Mammary epithelial cell (primary cell): ENCODE measurements at places on chromosomes 12 and 14. TPM values are rescaled to one million over a fixed set of nuclear protein-coding genes. Genes with fewer than 3 reads are reported as not detected.

Gene TMEM30B
- 28.8 TPM for total RNA-seq

Gene SIX6
- not detected in 2 replicates for total RNA-seq

Gene SPSB2
- total RNA-seq, result 9.8 TPM

Gene PAH
- total RNA-seq, result 0.17 TPM

Gene FOXG1
- not detected for total RNA-seq

Gene SYT1
- 13.7 TPM for total RNA-seq

Gene FAM186B
- 0.33 TPM for total RNA-seq

Gene RDH12
- total RNA-seq, result not detected

Gene C3AR1
- total RNA-seq, result 0.42 TPM in 1 of 2 replicates, not detected in the other

Gene CMKLR1
- 0.33 TPM for total RNA-seq

Gene PIANP
- total RNA-seq, result not detected

Gene FKBP4
- 53.5 TPM for total RNA-seq

Gene VIPAS39
- total RNA-seq, result 25.7 TPM

Gene KRT2
- total RNA-seq, result not detected

Gene KRT85
- not detected in 2 replicates for total RNA-seq

Gene TBX3
- total RNA-seq, result 30.7 TPM

DNA sequence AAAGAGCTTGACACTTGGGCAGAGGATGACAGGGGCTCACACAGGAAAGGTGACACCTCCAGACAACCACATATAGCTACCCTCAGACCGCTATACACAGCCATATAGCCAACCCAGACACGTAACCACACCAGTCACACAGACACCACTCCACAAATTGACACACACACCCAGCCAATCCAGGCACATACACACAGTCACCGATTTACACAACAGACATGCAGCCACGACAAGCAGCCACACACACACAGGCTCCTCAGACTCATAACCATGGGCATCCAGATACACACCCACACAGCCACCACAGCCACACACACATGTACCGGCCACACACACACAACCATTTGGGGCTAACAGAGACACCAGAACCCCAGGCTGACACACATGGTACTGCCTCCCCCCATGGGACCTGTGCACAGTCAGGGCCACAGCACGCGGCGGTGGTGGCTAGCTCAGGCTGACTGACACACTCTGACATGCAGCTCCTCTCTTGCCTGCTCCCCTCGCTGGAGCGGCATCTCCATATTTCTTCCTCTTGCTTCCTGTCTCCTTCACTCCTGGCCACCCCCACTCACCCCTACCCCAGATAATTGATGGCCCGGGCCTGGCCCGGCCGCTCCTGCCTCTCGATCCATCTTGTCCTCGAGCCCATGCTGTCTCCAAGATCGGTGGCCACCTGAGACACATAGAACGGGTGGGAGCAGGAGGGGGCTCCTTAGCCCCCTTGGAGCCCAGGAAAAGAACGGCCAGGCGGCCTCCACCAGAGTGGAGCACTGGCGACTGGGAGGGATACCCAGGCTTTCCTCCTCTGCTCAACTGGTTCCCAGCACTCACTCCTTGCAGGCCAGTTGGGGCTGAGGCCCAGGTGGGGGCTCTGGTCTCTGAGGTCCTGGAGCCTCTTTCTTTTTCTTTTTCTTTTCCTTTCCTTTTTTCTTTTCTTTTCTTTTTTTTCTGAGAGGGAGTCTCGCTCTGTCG lies 6.0 kb upstream of the SHMT2 start:
- DNase-seq, result no peak

GRCh38 chr12:7555752-7556151 lies 52.2 kb upstream of the CD163 start:
- DNase-seq, result peak; percentile 39

GRCh38 chr12:100936661-100937060 lies 142.1 kb downstream of the ANO4 start:
- no peak for DNase-seq

GRCh38 chr12:116142936-116143898 lies 134.3 kb downstream of the MED13L start:
- DNase-seq, result peak; percentile 75

GRCh38 chr14:97395068-97395467 lies 597.9 kb downstream of the VRK1 start:
- DNase-seq, result no peak

GRCh38 chr14:29911810-29912209 lies 15.8 kb downstream of the PRKD1 start:
- DNase-seq, result no peak

- DNase-seq, result no peak
Observed at GRCh38 chr14:21018286-21018685, 6.6 kb downstream of the NDRG2 start.

- no peak for DNase-seq
Observed at GRCh38 chr12:47123730-47124129, 44.0 kb upstream of the AMIGO2 start.

DNA sequence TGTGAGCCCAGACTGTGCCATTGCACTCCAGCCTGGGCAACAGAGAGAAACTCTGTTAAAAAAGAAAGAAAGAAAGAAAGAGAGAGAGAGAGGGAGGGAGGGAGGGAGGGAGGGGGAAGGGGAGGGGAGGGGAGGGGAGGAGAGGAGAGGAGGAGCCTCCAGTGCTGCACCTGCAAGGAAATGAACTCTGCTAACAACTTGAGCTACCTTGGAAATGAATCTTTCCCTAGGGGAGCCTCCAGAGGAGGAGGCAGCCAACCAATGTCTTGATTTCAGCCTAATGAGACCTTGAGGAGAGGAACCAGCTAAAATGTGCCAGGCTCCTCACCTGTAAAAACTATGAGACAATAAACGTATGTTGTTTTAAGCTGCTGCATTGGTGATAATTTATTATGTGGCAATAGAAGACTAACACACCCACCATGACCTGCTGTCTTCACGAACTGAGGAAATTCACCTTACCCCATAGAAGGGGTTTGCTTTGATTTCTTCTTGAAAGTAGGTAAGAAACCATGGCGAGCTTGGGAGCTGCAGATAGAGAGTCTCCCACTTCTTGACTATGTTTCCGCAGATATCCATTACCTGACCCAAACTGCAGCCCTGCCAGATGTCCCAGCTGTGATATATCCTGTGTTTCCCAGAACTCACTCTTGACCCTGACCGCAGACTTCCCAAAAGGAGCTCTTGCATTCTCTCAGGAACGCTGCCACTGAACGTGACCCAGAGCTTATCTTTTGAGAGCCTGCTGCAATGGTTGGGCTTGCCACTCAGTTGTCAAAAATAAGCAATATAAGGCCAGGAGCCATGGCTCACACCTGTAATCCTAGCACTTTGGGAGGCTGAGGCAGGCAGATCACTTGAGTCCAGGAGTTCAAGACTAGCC lies 31.5 kb upstream of the TMPO start:
- no peak for DNase-seq

GRCh38 chr12:133105620-133106019 lies 24.5 kb downstream of the ZNF891 start:
- no peak for DNase-seq

- DNase-seq, result peak; percentile 54
Observed at GRCh38 chr12:118357257-118358007, 15.3 kb downstream of the TAOK3 start.

GRCh38 chr12:54653025-54653424 lies 4.9 kb upstream of the DCD start:
- DNase-seq, result no peak

- no peak for DNase-seq
Observed at GRCh38 chr12:1793426-1794210, 26.7 kb upstream of the LRTM2 start.

DNA sequence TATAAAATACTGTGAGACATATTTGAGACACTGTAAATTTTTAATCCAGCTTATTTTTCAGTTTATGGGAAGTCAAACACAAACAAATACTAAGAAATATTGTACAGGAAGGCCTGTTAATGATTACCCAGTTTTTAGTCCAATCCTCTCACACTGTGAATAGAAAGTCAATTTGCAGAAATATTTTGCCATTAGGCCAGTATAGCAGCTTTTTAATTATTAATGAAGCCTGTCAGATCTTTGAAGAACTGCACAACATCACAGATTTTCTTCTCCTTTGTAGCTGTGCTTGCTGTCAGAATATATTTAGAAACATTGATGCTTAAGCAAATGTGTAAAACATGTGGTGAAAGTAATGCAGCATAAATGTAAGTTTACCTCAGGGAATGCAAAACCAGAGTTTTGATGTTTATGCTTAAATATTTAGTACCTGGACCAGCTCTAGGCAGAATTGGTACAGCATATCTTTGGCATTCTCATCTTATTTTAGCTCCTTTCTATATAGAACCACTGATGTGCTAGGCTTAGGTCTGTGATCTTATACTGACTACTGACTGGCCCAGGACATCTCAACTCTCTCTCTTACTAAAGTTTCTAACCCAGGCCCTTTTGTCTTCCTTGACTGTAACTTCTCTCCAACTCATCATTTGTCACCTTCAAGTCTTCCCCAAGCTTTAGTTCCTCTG lies 230.8 kb upstream of the NAV3 start:
- no peak for DNase-seq

DNA sequence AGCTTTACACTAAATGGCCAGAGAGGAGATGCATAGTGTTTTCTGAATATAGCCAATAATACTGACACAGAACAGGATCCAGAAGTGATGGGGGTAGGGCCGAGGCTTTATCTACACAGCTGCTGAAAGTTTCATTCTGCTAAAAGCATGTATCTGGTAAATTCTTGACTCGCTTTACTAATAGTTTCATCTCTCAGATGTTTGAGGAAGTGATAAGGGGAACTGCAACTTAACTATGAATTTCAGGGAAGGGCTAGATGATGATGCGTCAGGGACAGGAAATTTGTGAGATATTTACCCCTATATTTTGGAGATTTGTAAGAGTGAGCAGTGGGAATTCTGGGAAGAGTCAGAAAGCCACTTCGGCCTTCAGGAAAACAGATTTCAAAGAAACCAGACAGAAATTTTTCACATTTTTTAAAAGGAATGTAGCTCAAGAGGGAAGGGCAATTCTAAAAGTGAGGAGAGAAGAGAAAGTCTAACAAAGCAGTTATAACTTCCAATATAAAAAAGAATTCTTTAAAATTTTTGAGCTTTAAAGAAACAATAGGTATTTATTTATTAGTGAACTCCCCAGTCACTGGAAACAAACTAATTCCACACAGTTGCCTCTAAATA lies 243.1 kb downstream of the BCAT1 start:
- no peak for DNase-seq

GRCh38 chr14:73662487-73662943 lies 17.7 kb downstream of the DNAL1 start:
- peak; percentile 95 for DNase-seq

DNA sequence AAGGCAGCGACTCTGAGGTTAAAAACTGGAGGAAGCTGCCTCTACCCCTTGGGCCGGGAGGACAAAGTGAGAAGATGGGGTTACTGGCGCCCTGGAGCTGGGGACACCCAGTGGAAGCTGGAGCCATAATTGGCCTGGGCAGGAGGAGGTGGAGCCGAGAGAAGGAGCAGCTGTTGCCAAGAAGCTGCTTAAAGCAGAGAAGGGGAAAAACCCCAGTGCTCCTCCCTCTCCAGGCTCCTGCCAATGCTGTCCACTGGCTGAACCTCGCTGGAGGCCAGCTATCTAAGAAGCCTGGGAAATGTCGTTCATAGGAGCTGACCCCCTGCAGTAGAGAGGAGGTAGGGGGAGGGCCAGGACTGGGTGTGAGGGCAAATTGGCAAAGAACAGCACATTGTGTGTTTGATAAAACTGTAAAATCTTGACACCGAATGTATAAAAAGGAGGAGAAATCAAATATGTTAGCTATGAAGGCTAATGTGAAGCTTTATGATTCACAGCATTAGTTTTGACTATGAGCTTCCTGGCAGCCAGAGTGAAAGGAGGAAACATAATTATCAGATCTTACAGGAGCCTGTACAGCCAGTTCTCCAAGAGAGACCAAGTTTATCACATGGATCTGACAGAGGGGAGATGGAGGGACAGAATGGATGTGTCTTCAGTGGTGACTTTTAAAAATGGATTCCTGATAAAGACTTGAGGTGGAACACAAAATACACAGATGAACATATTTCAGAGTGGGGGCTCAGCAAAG lies 9.5 kb downstream of the HHIPL1 start:
- DNase-seq, result peak; percentile 43

GRCh38 chr14:36870776-36871175 lies 209.1 kb downstream of the PAX9 start:
- no peak for DNase-seq

DNA sequence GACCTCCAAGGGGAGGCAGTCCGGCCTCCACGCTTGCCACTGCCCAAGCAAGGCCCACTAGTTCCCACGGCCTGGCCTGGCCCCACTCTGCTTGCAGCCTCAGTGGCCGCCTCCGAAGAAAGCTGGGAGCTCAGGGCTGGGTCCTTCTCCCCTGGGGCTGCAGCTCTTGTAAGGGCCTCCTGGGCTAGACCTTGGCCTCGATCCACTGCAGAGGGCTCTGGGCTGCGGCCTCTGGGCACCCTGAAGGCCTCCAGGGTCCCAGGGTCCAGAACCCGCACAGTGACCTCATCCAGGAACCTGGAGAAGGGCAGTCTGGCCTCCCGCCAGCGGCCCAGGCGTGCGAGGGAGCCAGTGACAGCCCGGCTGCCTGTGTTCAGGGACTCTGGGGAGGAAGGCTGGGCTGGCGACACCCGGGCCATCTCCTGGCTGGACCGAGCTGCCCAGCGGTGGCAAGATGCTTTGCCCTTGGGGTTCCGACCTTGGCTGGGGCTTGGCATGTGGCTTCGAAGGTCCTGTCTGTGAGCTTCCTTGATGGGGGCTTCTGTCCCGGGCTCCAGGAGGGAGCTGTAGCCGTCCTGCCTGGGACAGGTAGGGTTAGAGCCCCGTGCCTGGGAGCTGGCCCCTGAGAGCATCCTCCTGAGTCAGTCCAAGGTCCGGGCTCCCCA lies 9.8 kb downstream of the BEGAIN start:
- no peak for DNase-seq

DNA sequence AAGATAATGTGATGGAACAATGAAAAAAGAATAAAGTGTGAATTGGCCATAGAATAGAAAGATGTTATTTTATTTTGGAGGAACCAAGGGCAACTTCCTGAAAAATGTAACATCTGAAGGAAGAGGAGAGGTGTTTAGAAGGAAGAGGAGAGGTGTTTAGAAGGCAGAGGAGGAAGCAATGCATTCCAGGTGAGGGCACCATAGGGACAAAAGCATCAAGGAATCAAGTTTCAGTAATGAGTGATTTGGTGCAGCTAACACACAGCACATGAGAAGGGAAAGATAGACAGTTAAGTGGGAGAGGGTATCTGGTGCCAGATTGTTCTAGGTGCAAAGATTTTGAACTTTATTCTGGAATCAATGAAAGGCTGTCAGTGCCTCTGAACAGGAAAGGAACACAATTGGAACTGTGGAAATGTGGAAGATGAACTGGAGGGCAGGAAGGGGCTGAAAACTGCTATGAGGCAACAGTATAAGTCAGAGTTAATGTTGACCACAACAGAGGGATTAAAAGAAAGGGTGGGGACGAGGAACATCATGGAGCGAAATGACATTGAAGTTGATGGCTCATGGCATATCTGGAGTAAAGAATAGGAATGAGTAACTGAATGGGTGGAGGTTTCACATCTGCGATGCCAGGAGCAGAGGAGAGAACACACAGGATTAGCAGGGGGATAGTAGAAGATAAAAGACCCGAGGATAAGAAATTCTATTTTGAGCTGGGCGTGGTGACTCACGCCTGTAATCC lies 326.6 kb downstream of the LRIG3 start:
- no peak for DNase-seq

GRCh38 chr12:4824380-4824779 lies 85.3 kb upstream of the KCNA1 start:
- peak; percentile 19 for DNase-seq
